ENCODE measurements at places on chromosomes 11 and 22.

- no peak for DNase-seq
These were observed 36.4 kb downstream of the SWAP70 start for GRCh38 chr11:9700105-9700801.

GRCh38 chr11:114273071-114273470, 23.1 kb upstream of the NNMT start:
- DNase-seq = no peak

DNA sequence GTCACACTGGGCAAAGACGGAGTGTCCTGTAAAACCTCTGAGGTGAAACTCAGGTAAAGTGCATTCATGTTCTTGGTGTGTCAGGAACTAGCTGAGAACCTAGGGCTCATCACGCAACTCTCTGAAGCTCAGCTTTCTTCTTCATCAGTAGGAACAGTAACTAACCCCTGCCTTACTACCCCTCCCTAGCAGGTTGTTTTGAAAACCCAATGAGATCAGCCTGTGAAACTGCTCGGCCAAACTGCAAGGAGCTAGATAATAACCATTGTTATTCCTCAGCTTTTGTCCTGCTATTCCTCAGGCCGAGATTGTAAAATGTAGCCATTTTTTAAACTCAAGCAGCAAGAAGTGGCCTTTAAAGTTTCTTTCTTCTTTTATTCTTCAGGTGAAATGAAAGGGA, 9.8 kb upstream of the FJX1 start:
- DNase-seq = no peak

DNA sequence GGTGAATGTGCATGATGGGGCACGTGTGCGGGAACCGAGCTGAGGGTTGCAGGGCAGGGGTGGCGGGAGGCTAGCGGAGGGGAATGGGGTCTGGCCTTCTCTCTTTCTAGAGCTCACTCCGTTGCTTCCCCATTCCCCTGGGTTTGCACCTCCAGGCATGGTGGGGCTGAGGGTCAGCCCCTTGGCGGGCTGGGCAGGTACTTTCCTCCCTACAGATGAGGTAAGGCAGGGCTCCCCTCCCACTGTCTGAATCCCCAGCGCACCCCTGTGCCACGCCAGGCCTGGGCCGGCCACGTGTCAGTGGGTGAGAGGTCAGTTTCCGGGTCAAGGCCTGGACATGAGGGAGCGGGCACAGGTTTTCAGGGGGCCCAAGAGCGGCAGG, 8.9 kb downstream of the SUSD2 start:
- no peak for DNase-seq

- no peak for DNase-seq
These were observed 6.9 kb downstream of the MUC6 start for GRCh38 chr11:1029654-1030053.

GRCh38 chr11:117117681-117118080, 19.5 kb upstream of the SIK3 start:
- no peak for DNase-seq

GRCh38 chr11:56558574-56558973, 15.5 kb upstream of the OR5M11 start:
- DNase-seq = no peak

GRCh38 chr11:128261011-128261421, 326.3 kb downstream of the ETS1 start:
- DNase-seq = no peak

DNA sequence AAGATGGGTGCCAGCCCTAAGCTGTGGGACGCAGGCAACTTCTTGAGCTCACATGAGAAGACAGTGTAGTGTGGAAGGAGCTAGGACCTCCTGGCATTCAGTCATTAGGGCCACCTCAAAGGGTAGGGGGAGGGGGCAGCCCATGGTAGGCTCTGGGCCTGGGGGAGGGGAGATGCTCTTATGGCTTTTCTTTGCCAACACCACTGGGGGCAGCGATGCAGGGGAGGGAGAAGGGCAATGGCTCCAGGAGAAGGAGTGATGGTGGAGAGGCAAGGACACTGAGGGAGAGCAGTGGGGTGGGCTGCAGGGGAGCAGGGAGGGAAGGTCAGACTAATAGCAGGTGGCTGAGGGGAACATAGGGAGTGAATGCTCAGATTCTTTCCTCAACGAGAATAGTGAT, 63.3 kb upstream of the SUSD2 start:
- no peak for DNase-seq
